ENCODE measurements at places on chromosomes 6 and 20. TPM values are rescaled to one million over a fixed set of nuclear protein-coding genes. Genes with fewer than 3 reads are reported as not detected.

TAGAP gene
- total RNA-seq = 65.7 TPM

FERMT1 gene
- total RNA-seq = not detected

PRR18 gene
- total RNA-seq = not detected

ELOVL4 gene
- 0.25 TPM for total RNA-seq

TNFRSF21 gene
- 0.10 TPM for total RNA-seq

TSPO2 gene
- total RNA-seq = not detected

KCNK17 gene
- total RNA-seq = not detected

STMND1 gene
- total RNA-seq = not detected

MAFB gene
- 0.12 TPM for total RNA-seq

TRAPPC3L gene
- not detected for total RNA-seq

All from activated naive CD4-positive, alpha-beta T cell treated with anti-CD3 and anti-CD28 coated beads, Interleukin-2, amount 10 ng/mL, durations not matched to agents 5 hours and 36 hours (primary cell).